Ovary (tissue), 10 donors: ENCODE measurements at places on chromosomes 5 and 9.

DNA sequence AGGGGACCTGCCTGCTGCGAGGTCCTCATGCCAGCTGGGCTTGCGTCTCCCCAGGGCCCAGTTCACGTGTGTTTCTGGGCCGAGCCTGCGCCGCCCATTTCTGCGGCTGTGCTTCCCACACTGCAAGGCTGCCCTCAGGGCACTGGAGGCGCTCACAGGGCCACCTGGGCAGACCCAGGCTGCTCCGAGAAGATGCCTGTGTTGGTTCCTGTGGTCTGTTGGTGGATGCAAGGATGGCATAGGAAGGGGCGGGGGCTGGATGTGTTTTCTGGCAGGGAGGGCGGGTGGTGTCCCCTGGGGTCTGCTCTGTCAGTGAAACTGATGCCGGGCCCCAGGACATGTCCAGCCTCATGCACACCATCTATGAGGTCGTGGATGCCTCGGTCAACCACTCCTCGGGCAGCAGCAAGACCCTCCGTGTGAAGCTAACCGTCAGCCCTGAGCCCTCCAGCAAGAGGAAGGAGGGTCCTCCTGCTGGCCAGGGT, 25.9 kb downstream of the NKD2 start:
- DNase-seq, result no peak

- no peak for DNase-seq
Measured at GRCh38 chr5:91114658-91115057, 268.5 kb downstream of the ARRDC3 start.

GRCh38 chr5:96075579-96076289, 114.1 kb upstream of the ELL2 start:
- DNase-seq, result no peak

GRCh38 chr5:170491479-170491878, 12.3 kb upstream of the KCNIP1 start:
- no peak for DNase-seq

DNA sequence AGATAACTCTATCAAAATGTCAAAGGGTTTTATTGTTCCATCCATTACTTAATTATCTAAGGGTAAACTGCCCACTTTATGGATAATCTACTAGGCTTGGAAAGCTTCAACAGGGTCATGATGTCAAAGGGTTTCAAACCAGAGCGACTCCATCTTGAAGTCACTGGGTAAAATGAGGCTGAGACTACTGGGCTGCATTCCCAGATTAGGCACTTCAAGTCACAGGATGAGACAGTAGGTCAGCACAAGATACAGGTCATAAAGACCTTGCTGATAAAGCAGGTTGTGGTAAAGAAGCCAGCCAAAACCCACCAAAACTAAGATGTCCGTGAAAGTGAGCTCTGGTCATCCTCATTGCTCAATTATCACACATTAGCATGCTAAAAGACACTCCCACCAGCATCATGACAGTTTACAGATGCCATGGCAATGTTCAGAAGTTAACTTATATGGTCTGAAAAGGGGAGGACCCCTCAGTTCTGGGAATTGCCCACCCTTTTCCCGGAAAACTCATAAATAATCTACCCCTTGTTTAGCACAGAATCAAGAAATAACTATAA, 138.6 kb downstream of the GNAQ start:
- no peak for DNase-seq

- DNase-seq, result no peak
Measured at GRCh38 chr5:149140197-149141002, 893 bp upstream of the ABLIM3 start.

DNA sequence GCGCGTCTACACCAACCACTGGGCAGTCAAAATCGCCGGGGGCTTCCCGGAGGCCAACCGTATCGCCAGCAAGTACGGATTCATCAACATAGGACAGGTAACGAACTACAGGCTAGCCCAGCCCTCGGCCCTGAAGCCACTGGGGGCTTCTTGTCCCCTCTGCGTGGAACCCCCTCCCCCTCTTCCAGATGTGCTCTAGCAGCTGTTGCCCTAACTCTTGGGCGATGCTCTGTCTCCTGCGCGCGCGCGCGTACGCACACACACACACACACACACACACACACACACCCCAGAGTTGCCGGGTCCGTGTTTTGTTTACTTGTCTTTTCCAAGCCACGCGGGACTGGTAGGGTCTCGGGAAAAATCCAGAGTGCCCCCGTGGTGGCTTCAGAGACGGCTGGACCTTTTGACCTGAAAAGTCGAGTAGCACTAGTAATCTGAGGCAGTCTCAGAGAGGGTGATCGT, 836 bp downstream of the PCSK5 start:
- peak; percentile 66 for DNase-seq

- DNase-seq, result no peak
Measured at GRCh38 chr9:79233542-79233941, 338.2 kb upstream of the TLE4 start.

DNA sequence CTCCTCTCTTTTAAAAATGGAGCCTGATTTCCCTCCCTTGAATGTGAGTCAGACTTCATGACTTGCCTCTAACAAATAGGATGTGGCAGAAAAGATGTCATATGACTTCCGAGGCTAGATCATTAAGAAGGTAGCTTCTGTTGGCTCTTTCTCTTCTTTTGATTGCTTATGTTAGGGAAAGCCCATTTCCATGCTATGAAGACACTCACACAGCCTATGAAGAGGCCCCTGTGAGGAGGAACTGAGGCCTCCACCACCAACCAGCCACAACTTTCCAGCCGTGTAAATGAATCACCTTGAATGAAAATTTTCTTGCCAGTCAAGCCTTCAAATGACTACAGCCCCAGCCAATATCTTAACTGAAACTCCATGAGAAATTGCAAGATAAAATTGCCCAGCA, 413.4 kb downstream of the TMEM38B start:
- DNase-seq, result no peak

GRCh38 chr9:32992595-32993238, 8.7 kb downstream of the APTX start:
- DNase-seq, result no peak

DNA sequence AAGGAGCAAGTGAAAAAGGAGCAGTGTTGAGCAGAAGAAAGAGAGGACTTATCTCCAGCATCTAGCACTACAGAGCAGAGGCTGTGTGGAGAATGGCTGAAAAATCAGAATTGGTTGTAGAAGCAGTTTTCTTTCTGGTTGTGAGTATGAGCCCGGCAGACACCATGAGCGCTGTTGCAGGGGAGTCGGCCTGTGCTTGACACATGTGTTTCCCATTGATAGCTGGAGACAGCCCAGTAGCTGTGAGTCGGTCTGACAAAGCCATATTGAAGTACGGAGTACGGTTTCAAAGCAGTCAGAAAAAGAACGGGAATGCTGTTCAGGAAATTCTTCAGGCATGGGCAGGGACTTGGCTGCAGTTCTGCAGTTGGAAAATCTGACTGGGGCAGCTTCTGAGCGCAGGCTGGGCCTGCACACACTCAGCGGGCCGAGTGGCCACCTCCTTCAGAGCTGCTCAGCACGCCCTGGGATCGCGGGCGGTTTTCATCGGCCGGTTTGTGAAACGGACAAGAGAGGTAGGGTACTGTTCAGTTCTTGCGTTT, at the start of gene SGCD:
Gene SGCD (plus strand): TSS at position 447 of the 542 bp plus-strand sequence.
- DNase-seq, result peak; percentile 68

DNA sequence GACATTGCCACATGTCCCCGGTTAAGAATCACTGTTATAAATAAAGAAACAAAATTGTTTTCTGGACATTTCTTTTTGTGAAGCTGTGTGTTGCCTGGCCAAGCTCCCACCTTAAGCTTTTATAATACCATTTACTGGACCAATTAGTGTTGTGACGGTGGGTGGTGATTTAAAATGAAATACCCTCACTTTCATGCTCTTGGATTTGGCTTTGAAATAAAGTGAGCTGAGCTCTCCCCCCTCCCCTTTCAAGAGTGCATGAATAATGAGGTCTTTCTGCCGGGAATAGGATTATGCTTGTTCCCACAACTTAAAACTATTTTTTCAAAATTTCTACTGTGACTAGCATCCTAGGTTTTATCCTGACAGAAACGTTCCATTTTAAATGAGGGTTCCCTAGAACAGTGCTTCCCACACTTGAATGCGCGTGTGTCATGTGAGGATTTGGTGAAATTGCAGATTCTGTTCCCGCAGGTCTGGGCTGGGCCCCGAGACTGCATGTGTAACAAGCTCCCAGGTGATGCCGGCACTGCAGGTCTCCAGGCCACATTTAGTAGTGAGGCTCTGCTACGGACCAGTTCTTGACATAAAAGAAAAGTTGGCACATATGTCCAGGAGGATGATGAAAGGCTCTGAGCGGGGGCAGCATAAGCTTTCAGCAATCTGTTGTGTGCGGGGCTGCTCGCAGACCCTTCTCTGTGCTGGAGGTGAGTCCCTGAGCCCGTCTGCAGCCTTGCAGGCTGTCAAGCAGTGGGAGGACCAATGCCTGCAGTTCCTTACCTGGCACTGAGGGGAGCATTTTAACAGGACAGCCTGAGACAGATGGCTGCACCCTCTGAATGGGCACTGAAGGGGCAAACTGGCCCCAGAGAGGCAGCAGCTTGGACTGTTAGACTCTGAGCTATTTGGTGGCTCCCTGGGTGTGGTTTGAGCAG, 24.4 kb downstream of the IQGAP2 start:
- no peak for DNase-seq

DNA sequence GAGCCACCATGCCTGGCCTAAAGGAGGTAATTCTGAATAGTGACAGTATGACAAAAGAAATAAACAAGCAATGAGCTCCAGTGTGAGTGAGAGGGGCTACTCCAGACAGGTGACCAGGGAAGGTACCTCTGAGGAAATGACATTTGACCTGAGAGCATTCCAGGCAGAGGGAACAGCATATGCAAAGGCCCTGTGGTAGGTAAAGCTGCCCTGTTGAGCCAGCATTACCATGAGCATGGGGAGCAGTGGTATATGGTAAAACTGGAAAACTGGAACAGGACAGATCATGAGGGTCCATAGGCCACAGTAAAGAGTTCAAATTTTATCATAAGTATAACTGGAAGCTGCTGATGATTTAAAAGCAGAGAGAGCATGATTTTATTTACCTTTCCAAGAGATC, 6.0 kb upstream of the SFXN1 start:
- DNase-seq, result no peak

DNA sequence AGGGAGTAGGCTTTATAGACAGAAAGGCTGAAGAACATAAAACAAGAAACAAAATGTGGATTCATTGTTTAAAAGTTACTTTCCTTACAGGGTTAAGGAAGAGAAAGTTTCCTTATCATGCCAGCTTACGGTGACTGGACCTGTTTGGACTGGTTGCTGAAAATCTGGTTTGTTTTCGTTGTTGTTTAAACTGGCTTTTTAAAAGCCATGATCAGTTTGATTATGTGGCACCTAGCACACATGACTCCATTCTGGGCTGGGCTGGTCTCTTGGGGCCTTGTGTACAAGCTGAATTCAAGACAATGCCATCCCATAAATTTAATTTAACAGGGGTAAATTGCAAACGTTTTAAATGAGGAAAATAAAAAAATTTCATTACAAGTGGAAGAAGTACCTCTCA, 18.4 kb upstream of the ZNF474 start:
- DNase-seq, result no peak

DNA sequence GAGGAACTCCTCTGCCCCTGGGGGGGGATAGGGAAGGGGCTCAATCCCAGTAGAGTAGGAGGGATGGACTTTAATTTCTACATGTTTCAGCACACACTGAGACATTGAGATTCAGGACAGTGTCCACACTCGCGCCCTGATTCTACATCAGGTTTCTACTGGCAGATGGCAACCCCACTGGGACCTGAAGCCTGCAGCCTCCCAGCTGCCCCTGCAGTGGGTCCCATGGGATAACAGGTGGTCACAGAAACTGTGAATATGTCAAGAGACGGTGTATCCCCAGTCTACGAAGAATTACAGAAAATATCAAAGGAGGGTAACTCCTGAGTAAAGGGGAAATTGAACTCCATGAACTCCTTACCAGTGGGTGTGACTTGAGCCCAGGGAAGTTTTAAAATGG, 2.4 kb upstream of the TERT start:
- DNase-seq, result no peak

- DNase-seq, result no peak
Measured at GRCh38 chr5:69308046-69308553, 24.5 kb downstream of the CCDC125 start.
